ENCODE measurements at places on chromosomes 12 and 14. TPM values are rescaled to one million over a fixed set of nuclear protein-coding genes. Genes with fewer than 3 reads are reported as not detected.
A peak's percentile ranks its signal among the peaks of the same experiment; 100 is the strongest.

DNA sequence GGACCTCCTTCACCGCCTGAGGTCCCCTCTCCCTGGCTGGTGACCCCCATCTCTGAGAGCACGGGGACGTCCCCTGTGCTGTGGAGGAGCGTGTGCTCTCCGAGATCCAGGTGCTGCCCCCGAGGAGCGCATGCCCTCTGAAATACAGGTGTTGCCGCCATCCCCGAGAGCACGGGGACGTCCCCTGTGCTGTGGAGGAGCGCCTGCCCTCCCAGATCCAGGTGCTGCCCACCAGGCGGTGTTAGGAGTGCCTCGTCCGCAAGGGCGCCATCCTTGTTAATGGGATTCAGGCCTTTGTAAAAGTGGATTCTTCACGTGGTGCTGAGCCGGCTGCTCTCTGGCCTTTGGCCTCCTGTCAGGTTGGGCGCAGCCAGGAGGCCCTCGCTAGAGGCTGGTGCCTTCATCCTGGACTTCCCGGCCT lies 10.1 kb downstream of the NOC4L start:
- peaks cover 15% of the 10 kb centered on the region for H3K36me3 ChIP-seq
- no peak for DNase-seq
- H3K27ac ChIP-seq: no peak overlapping the region
- no peaks in the 10 kb centered on the region for H3K27me3 ChIP-seq

C3AR1 gene
- total RNA-seq: 7.1 TPM

PRKAG1 gene
- total RNA-seq: 47.1 TPM

DNA sequence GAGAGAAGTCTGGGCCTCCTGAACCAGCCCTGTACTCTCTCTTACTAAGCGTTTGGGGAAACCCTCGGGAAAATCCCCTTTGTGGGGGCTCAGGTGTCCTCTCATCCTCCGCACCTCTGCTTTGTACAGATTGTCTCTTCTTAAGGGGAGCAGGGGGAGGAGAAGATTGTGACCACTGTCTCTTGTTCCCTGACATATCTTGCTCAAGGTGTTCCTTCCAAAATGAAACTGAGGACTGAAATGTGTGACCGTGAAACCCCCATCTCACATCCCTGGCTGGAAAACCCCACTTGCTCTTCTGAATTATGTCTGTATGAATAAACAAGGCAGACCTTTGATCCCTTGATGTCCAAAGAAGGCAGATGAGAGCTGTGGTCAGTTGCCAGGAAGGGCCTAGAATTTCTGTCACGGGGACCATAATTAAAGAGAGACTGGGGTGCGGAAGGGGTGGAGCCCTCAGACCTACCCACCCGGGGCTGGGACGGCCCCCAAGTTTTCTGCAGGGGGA lies 369.8 kb downstream of the AACS start:
- H3K36me3 ChIP-seq: no peaks in the 10 kb centered on the region
- no peak for DNase-seq
- no peaks in the 10 kb centered on the region for H3K27me3 ChIP-seq

DNA sequence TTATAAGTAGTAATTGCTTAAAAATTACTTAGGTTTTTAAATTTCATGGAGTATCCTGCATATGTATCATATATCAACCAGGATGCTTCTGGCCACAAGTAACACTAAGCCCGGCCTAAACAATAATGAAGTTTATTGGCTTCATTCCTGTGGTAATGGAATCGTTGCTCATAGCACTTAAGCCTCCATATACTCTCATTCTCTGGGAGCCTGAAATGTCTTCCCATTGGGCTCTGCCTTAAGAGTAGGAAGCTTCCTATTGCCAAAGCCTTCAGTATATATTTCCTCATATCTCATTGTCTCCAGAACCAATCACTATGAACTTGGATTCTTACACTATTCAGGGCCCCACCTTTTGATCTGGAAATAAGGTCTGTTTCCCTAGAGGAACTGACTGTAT lies 83.8 kb upstream of the DNM1L start:
- no peaks in the 10 kb centered on the region for H3K4me1 ChIP-seq
- peak; percentile 65 for DNase-seq
- H3K27ac ChIP-seq: no peak overlapping the region
- no peaks in the 10 kb centered on the region for H3K36me3 ChIP-seq
- no peaks in the 10 kb centered on the region for H3K27me3 ChIP-seq

GRCh38 chr12:129467289-129467688 lies 436.5 kb downstream of the TMEM132D start:
- no peak for DNase-seq
- H3K27me3 ChIP-seq: no peaks in the 10 kb centered on the region
- no peaks in the 10 kb centered on the region for H3K4me1 ChIP-seq

TMX1 gene
- total RNA-seq: 59.1 TPM

KRT83 gene
- total RNA-seq: not detected

CGRRF1 gene
- 18.7 TPM for total RNA-seq

DNA sequence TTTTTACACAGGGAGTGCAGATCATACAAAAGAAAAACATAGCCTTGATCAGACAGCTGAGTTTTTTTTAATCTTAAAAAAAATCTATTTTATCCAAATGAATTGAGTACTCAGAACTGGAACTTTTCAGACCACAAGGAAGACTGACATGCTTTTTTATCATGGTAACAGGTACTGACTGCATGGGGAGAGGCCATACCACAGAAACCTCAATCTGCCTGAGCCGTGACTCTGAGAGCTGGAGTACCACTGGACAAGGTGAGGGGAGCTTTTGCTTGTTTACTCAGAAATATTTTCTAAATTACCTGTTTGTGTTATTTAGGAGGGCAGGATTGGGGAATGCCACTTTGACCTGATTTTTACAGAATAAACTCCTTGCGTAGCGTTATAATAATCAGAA lies 143.9 kb downstream of the ALX1 start:
- no peaks in the 10 kb centered on the region for H3K27me3 ChIP-seq
- no peak overlapping the region for H3K27ac ChIP-seq
- H3K4me3 ChIP-seq: no peak overlapping the region
- H3K36me3 ChIP-seq: no peaks in the 10 kb centered on the region
- no peak for DNase-seq
- H3K4me1 ChIP-seq: no peaks in the 10 kb centered on the region

GRCh38 chr12:42326541-42327226 lies 717 bp downstream of the PPHLN1 start:
- peak overlapping the region; percentile 77 for H3K27ac ChIP-seq
- peaks cover 4% of the 10 kb centered on the region for H3K36me3 ChIP-seq
- H3K4me3 ChIP-seq: peak overlapping the region; percentile 93
- H3K27me3 ChIP-seq: no peaks in the 10 kb centered on the region
- H3K4me1 ChIP-seq: peaks cover 13% of the 10 kb centered on the region

- H3K36me3 ChIP-seq: no peaks in the 10 kb centered on the region
- no peak overlapping the region for H3K4me3 ChIP-seq
- H3K27me3 ChIP-seq: no peaks in the 10 kb centered on the region
- peak; percentile 81 for DNase-seq
- peaks cover 12% of the 10 kb centered on the region for H3K4me1 ChIP-seq
- no peak overlapping the region for H3K27ac ChIP-seq
Observed at GRCh38 chr14:34064349-34064748, 113.5 kb upstream of the EGLN3 start.
